AG08396 (cell line): ENCODE measurements at places on chromosomes 3 and 15.
A peak's percentile ranks its signal among the peaks of the same experiment; 100 is the strongest.

DNA sequence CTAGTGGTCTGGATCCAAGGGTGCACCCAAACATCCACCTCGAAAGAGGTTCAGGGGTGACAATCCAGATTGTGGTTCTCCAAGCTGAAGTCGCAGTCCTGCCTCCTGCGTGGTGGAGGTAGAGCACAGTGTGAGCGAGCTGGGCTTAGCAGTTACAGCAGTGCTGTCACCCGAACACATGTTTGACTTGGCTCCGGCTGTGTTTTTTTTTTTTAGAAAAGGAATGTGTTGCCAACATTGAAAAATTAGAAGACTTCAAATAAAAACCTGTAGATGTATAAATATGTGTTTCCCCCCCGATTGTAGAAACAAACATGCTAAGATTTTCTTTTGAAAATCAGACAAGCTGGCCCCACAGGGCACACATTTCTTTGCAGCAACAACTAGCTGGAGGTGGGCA, 530.8 kb downstream of the SHQ1 start:
- DNase-seq, result peak; percentile 41

DNA sequence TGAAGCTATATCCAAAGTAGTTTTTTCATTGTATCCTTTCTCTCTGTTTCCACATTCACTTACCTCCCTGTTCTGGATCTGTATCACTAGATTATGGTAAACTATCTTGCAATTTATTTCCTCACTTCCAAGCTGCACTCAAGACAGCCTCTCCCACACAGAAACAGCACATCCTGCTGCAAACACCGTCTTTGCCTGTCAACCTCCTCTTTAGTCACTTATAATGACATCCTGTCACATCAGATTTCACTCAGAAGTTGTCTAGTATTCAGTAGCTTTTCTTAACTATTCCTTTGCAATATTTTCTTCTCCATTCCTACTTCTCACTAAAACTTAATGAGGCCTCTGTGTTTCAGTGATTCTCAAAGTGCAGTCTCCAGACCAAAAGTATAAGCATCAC, 490.8 kb downstream of the IGSF11 start:
- DNase-seq, result no peak

DNA sequence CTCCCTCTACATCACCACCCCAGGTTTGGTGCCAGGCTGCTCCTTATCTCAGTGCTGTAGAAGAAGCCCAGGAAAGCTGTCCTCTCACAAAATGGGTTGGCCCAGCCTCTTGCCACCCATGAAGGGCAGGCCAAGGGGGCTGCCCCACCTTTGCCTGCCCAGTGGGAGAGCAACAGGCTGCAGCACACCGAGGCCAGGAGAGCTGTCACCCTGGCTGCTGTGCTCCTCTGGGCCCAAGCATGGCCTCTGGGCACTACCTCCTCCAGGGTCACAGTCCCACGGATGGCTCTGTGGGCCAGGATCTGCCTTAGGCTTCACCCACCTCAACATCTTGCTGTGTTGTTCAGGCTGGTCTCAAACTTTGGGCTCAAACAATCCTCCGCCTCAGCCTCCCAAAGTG, 6.4 kb upstream of the STAB1 start:
- no peak for DNase-seq

GRCh38 chr15:56208641-56209155, 35.0 kb downstream of the RFX7 start:
- DNase-seq, result no peak

DNA sequence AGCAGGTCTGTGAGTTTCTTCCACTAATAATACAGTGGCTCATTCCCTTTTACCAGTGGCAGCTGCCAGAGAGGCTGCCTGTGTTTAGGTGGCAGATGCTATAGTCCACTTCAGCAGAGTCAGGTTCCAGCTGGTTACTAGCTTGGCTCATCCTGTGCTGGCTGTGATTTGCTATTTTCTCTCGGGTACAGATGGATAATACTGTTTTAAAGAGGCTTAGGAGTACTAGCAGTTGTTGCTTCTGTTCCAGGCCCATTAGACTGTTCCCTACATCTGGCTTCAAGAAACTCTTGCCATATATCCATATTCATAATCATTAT, 41.0 kb downstream of the ZNF609 start:
- no peak for DNase-seq

- DNase-seq, result no peak
Observed at GRCh38 chr15:101559952-101560351, 70.4 kb upstream of the PCSK6 start.

DNA sequence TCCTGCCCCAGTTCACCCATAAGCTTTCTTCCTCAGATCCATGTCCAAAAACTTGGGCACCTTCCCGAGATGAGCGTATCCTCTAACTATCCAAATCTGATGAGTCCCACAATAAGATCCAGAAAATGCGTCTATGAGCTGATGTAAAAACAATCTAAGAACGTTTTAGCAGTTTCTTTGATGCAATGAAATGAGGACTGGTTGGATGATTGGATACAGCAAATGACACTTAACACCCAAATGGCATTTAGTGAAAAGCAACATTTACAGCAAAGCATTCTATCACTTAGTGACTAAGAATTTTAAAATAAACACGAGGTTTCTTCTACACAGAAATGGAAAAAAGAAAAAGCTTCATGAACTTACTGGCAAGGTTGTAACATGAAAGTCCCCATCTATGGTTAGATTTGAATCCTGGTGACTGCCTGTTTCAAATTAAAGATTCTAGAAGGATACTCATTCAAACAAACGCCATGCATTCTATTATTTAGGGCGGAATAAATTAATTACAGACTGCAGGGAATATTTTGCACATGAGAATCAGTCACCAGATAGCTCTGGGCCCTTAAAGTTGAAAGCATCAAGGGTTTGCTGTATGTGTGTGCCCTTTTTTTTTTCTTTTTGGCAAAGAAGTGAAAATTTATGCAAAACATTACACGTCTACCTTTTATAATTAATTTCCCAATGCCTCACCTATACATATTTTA, 598.6 kb downstream of the FOXP1 start:
- no peak for DNase-seq
